ENCODE measurements at places on chromosomes 6 and 20. TPM values are rescaled to one million over a fixed set of nuclear protein-coding genes. Genes with fewer than 3 reads are reported as not detected.

Gene SIRPB1
- 0.71 TPM for total RNA-seq

Gene TCF21
- total RNA-seq: 27.4 TPM

Gene CDSN
- under 0.01 TPM for total RNA-seq

Gene MYT1
- total RNA-seq: not detected

Gene DBNDD2
- total RNA-seq: 1.1 TPM

Measured in smooth muscle cell of bladder (primary cell).